ENCODE measurements at places on chromosomes 13 and 19.

GRCh38 chr19:50659318-50660087, 10.3 kb downstream of the C19orf81 start:
- no peak for DNase-seq

DNA sequence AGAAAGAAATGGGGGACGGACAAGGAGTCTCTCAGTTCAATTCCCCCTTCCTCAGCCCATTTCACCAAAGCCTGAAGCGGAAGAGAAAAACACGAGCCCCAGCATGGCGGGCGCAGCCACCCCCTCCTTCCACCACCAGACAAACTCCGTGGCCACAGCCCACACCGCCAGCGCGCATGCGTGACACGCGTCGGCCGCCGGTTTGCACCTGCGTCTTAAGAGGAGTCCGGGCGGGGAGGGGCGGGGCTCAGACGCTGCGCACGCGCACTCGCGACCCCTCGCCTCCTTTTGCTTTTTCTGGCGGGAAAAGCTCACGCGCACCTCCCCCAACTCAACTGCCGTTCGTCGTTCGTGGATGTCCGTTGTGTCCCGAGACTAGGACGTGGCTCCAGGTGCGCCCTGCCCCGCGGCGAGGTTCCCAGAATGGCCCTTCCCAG, at the start of gene KASH5:
Gene KASH5, plus strand, starts transcription at position 314 of the 437 bp plus-strand sequence. CDS start 2,635 bp downstream, outside the sequence.
- DNase-seq = no peak

DNA sequence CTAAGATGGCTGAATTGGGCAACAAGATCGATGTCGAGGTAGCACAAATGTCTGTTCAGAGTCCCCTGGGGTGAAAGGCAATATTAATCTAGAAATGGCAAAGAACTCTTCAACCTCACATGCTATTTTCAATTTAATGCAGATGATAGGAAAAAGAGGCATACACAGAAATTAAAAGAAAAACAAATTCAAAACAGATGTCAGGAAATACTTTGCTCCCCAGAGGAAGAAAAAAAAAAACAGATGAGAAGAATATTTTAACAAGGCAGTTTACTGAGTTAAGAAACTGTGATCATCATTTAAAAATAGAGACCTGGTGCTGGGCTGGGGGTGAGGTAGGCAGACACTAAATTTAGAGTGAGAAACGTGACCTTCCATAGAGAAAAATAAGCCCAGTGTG, 421.9 kb upstream of the ARGLU1 start:
- DNase-seq = no peak

GRCh38 chr13:111537843-111538499, 217.5 kb downstream of the TEX29 start:
- no peak for DNase-seq

DNA sequence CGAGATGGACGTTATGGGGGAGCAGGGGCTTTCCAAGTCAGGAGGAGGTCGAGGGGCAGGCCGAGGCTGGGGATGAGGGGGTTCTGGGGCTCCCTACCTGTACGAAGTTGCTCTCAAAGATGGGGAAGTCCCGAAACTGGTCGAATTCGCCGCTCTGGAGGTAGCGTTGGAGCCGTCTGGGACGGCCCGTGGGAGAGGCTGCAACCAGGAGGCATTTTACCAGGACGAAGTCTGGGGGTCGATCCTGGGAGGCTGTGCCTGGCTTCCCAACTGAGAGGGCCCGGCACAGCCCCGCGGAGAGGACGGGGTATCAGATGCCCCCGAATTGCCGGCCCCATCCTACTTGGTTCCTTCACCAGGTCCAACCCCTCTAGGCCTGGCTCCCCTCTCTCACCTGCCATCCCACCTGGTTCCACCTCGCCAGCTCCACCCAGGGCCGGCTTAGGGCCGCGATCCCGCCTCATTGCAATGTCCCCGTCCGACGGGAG, 527 bp upstream of the EMC10 start:
- no peak for DNase-seq

DNA sequence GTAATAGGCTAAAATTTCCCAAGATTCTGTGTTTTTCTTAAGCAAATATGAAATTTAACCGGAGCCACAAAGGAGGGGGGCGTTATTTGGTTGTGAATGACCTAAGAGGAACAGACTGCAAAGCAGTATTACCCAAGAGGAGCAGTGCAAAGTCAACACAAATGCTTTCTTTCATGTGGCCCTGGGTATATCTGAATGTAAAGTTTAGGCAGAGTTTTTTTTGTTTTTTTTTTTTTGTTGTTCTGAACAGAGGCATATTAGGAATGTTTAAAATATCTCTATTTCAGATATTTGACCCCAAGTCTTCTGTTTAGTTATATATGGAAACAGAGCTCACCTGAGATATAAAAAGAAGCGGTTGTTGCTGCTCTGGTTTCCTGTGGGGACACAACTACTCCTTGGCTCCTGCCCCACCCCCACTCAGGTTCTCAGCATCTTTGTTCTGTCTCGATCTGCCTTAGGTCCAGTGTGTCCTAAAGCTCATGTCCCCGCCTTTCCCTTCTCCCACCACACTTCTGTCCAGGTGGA, 220.7 kb downstream of the RFC3 start:
- DNase-seq = no peak

DNA sequence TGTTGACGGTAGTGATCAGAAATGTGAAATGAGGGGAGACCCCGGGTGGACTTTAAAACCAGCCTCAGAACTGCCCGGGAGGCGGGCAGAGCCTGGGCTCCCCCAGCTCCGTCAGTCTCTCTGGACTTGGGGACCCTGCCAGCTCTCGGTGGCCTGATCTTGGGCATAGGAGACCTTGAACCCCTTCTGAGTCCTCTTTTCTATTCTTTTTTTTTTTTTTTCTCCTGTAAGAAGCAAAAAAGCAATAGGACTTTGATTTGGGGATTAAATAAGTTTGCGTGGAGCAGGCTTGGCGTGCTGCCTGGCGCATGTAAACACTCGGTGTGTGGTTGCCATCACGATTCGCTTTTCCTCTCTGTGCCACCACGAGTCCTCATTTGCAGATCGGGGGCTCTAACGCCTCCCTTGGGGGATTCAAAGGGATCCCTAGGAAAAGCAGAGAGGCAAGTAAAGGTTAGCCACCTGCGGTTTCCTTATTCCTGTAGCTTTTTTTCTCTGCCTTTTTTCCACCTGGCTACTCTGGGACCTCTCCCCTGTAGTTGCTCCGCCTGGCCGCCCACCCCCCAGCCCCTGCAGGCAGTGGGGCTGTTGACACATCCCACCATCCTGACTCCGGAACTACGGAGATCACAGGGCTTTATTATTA, 1.3 kb downstream of the SAFB start:
- DNase-seq = no peak

DNA sequence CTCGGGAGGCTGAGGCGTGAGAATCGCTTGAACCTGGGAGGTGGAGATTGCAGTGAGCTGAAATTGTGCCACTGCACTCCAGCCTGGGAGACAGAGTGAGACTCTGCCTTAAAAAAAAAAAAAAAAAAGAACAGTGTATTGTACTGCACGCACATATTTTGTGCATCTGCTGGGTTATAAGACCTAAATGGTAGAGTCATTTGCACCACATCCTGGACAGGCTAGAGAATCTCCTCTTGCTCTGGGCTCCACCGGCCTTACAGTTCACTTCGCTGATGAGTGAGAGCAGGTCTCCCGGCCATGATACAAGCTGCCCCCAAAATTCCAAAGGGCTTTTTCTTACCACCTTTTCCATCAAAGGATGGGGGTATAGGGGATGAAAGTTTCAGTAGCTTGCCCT, 7.2 kb upstream of the SAE1 start:
- no peak for DNase-seq

Data from left renal pelvis (tissue), 4 donors.